ENCODE measurements at places on chromosomes 16 and 17.

DNA sequence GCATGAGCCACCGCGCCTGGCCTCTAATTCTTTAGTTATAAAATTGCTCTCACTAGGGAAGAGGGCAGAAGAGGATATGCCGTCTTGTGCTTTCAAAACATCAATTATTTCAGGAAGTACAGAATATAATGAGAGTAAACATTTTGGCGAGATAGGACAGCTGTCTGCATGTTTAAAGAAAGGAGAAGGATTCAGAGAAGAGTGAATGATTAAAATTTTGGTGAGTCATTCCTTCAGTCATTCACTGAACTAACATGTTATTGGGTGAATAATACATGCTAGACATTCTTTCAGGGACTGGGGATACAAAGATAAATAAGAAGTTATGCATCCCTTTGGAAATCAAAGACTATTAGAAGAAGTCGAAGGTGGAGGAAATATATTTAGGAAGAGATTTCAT, 590.3 kb upstream of the GOT2 start:
- DNase-seq: no peak

GRCh38 chr17:49670641-49671040, 7.3 kb downstream of the SPOP start:
- DNase-seq: no peak

DNA sequence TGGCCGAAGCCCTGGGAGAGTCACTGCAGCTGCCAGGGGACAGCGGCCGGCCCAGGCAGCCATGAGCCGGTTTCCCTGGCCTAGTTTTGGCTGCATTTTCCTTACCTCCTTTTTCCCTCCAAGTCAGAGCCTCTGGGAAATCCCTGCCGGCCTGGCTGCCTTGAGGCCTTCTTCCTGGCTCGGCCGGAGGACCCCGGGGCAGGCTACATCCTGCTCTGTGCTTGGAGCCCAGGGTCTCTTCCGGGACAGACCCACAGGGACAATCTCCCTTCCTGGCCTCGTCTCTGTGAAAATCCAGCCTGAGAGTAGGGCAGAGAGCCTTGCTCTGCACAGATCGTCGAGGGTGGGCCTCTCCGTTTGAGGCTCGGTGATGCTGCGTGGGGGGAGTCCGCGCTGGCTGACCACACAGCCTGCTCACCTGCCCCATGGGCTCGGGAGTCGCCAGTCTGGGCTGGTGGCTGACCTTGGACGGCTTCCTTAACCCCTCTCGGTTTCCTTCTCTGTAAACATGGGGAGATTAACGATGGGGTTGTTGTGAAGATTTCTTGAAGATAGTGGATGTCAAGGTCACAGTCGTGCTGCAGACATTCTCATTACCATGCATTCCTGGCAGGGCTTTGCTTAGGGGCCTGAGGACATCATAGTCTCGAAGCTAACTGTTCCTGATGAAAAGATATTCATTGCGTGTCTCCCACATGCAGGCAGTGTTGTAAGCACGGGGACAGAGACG, 34.8 kb upstream of the CIBAR2 start:
- no peak for DNase-seq

DNA sequence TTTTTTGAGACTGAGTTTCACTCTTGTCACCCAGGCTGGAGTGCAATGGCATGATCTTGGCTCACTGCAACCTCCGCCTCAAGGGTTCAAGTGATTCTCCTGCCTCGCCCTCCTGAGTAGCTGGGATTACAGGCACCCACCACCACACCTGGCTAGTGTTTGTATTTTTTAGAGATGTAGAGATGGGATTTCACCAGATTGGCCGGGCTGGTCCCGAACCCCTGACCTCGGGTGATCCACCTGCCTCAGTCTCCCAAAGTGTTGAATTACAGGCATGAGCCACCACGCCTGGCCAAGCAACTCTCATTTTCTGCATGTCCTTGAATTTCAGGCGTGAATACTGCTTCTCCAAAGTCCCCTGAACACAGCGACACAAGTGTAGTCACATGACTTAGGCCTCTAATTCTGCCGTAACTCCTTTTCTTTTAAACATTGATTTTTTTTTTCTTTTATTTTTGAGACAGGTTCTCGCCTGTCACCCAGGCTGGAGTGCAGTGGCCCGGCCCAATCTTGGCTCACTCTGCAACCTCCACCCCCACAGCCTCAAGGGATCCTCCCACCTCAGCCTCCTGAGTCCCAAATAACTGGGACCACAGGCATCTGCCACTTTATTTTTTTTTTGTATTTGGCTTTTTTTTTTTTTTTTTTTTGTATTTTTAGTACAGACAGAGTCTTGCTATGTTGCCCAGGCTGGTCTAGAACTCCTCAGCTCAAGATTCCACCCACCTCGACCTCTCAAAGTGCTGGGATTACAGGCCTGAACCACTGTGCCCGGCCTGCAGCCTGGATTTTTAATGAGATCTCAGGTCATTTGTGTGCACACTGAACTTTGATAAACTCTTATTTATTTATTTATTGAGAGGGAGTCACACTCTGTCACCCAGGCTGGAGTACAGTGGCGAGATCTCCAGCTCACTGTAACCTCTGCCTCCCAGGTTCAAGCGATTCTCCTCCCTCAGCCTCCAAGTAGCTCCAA, 124.6 kb downstream of the KCNJ18 start:
- no peak for DNase-seq

- no peak for DNase-seq
Observed at GRCh38 chr16:23055481-23055880, 93.8 kb downstream of the USP31 start.

DNA sequence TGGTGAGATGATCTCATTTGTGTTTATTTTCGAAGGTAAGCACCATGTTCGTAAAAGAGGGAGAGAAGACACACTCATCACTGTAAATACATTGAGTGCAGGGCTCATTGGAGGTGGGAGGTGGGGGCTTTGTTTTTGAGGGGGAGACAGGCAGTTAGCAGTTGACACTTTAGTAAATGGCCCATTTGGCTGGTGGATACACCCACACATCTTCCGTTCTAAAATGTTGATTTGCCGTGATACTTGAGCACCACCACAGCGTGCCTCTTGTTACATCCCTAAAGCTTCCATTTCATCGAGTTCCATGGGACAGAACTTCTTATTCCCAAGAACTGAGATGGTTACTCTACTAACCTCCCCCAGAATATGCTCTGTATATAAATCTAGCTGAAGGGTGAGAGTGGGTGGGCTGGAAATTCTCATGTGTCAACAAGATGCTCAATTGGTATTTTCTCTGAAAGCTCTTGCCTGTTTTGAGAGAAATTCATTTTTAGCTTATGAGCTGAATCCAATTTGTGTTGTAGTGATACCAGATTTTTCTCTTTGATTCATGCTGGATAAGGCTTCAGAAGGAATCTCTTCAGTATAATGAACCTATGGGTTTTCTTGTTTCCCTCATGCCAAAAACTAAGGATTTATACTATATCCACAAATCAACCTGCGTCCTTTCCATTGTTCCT, 314.3 kb downstream of the RBFOX1 start:
- no peak for DNase-seq

DNA sequence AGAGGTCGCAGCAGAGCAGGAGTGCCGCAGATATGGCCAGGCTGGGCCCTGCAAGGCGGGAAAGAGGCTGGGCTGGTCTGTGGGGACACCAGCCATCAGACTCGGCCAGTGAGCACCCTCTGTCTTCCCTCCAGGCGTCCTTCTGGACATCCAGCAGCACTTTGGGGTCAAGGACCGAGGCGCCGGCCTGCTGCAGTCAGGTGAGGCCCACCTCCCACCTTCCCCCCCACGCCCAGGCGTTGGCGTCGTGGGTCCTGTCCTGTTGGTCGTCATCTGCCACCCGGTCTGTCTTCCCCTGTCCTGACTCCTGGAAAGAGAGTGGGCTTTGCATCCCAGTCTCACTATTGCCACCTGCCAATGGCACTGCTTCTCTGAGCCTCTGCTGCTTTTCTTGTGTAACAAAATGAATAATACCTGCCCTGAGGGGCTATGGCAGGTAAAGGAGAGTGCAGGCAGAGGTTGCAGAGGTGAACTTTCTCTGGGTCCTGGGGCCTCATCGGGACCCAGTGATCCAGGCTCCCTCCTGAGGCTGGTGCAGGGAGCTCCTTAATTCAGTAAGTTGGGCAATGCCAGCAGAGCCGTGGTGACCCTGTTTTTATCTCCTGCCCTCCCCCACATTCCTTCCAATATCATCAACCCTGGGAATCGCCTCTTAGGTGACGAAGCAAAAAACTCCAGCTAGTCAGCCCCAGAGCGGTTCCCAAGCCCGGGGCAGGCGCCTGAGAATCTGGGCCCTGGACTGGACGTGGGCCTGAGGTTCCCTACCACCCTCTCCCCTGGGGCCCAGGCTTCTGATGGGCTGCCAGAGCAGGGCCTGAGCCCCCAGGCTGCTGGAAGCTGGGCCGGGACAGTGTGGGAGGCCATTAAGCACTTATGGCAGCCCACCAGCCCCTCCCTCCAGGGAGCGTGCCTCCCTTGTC, 14.7 kb downstream of the SPNS2 start:
- no peak for DNase-seq

DNA sequence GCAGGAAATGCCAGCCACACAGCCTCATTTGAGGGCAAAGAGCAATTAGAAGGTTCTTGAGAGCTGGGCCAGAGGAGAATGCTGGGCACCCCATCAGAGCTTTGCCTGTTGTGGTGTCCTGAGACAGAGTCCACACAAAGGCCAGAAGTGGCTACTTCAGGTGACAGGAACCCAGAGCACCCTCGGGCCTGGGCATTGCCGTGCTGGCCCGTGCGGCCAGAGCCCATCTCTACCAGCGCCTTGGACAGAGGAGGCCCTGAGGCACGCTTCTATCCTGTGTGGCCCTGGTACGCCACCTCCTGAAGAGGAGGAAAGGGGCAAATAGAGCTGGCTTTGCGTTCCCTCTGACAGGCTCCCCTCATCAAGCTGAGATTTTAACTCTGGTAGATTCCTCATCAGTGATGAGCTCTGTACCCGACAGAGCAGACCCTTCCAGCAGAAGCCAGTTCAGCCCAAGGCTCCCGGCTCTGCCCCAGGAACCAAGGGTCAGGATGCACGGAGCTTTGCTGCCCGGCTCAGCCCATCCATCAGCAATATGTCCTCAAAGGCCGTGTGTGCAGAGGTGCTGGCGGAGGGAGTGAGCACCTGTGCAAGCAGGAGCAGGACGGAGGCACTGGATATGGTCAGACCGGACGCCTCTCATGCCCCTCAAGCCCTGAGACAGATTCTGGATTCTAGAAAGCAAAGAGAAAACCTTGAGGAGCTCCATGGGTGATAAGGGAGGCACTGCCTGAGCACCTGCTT, 3.4 kb upstream of the RASD1 start:
- no peak for DNase-seq

- no peak for DNase-seq
Observed at GRCh38 chr17:17387017-17387497, 83.9 kb downstream of the NT5M start.

DNA sequence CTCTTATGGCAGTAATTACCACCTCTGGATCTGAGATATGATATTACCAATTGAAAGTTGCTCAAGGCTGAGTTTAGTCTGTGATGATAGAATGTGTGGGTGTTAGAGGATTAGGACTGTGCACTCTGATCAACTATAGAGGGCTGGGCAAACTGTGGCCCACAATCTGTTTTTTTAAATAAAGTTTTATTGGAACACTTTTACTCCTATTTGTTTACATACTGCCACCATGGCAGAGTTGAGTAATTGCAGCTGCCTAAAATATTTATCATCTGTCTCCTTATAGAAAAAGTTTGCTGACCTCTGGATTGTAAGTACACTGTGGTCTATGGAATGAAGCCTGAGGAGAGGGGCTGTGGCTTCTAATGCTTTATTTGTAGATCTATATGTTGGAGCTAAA, 71.5 kb upstream of the N4BP1 start:
- no peak for DNase-seq

- no peak for DNase-seq
Observed at GRCh38 chr16:86217891-86218270, 292.4 kb upstream of the FOXF1 start.

DNA sequence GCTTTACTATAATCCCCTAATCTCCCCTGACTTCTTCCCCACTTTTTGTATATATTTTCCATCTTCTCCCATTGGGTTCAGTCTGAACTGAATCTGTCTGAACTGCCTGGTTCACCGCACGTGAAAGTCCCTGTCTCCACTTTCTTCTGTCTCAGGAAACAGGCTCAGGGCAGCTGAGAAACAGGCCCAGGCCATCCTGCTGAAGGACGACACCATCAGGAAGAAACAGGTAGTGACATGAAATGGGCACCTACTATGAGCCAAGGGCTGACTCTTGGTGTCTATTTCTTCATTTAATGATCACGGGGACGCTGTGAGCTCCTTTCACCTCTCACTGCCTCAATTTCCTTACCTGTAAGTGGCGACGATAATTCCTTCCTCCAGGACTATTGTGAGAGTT, 90.5 kb upstream of the HSBP1 start:
- DNase-seq: no peak

GRCh38 chr17:72839131-72839725, 253.3 kb downstream of the SLC39A11 start:
- DNase-seq: no peak

GRCh38 chr16:57091975-57092785, at the start of gene CPNE2:
TSS of gene CPNE2 (plus strand) at chr16:57092583. CDS start at chr16:57110743, 18,160 bp downstream.
- no peak for DNase-seq

GRCh38 chr17:57889892-57890856, 40.3 kb upstream of the MRPS23 start:
- DNase-seq: peak; percentile 80

DNA sequence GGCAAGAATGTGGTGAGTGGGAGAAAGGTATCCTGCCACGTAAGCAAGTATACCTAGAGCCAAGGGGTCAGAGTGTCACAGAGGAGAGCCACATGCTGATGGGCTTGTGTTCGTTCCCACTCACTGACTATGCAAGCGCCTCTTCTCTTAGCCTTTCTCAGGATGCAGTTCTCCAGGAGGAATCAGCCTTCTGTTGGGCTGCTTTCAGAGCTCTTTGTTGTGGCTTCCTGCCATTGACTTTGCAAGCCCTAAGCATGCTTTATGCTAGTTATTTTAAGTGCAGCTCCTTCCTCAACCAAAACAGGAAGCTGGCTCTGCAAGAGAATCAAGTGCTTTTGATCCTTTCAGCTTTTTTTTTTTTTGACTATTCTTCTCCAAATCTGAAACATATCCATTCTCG, 66.6 kb downstream of the SIAH1 start:
- no peak for DNase-seq

DNA sequence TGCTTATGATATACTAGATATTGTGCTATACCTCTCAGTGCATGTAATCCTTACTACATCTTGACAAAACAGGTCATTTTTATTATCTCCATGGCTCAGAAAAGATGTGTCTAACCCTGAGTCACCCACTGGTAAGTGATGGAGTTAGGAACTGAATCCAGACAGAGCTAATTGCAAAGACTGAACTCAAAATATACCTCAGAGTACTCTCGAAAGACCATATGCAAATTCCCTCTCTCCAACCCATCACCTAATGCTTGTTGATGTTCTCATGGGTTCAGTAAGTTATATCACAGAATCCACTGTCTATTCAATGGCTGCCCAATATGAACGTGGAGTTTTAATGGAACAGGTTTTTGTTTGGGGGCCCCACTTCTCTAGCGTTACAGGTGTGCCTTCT, 246.0 kb downstream of the PMP22 start:
- no peak for DNase-seq
